ENCODE measurements at places on chromosomes 2 and 18.

GRCh38 chr2:24571828-24572442 is 80.9 kb downstream of the NCOA1 start:
- DNase-seq = no peak

DNA sequence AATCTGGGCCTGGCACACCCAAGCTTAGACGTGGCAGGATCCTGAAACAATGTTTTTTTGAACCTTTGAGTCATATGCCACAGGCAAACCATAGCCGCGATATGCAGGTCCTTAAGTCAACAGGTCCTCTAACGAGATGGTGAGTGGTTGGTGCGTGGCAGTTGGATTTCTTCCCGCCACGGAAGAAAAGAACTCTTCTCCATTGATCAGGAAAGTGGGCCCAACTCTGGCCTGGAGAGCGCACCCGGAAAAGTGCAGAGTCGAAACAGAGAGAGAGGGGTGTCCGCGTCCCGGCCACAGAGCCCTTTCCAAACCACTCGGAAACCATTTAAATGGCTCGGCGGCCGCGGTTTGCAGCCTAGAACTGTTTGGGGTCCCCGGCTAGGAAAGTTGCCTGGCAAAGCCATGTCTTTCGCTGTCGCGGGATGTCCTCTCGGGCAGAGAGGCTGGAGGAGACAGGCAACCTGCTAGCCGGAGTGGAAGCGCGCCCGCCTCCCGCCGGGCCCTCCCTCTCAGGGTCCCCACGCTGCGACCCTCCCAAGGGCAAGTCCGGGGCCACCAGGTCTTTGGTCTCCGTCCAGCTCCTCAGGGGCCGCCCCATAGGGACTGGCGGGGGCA is 777 bp downstream of the GALNT3 start:
- DNase-seq = no peak

GRCh38 chr2:213416832-213417231 is 132.6 kb downstream of the SPAG16 start:
- no peak for DNase-seq

- no peak for DNase-seq
Measured at GRCh38 chr2:58432491-58433170, 191.5 kb upstream of the FANCL start.

DNA sequence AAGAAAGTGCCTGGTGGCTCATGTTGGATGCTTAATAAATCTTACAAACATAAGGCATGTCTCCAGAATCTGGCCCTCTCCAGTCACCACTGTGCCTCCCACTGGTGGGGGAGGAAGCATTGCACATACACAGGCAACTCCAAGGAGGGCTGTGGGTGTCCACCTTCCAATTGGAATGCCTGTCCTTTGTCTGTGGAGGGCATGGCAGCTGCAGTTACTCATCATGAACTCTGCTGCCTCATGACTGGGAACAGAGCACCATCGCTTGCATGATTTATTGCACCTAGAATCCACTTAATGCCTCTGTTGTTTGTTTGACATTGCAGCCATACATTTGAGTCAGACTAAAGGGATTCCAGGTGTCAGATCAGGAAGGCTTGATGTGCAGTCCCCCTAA is 278.9 kb downstream of the PRKCE start:
- DNase-seq = no peak

DNA sequence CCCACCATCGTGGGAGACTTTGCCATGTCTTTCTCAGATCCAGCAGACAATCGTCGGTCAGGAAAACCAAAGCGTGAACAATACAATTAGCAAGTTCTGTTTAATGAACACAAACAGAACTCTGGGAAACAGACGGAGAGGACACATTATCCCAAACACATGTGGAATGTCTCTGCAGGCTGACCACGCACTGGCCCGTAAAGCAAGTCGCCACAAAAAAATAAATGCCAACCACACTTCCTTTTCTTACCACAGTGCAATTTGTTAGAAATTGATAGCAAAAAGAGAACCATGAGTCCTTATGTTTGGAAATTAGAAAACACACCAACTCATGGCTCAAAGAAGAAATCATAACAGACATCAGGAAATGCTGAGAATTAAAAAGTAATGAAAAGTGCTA is 210.9 kb downstream of the TWIST2 start:
- DNase-seq = no peak

- no peak for DNase-seq
Measured at GRCh38 chr2:82139979-82140611, 1835.5 kb upstream of the LRRTM1 start.

- DNase-seq = no peak
Measured at GRCh38 chr2:3406501-3406900, 27.0 kb downstream of the TRAPPC12 start.

- no peak for DNase-seq
Measured at GRCh38 chr2:66839551-66840320, 404.8 kb downstream of the MEIS1 start.

DNA sequence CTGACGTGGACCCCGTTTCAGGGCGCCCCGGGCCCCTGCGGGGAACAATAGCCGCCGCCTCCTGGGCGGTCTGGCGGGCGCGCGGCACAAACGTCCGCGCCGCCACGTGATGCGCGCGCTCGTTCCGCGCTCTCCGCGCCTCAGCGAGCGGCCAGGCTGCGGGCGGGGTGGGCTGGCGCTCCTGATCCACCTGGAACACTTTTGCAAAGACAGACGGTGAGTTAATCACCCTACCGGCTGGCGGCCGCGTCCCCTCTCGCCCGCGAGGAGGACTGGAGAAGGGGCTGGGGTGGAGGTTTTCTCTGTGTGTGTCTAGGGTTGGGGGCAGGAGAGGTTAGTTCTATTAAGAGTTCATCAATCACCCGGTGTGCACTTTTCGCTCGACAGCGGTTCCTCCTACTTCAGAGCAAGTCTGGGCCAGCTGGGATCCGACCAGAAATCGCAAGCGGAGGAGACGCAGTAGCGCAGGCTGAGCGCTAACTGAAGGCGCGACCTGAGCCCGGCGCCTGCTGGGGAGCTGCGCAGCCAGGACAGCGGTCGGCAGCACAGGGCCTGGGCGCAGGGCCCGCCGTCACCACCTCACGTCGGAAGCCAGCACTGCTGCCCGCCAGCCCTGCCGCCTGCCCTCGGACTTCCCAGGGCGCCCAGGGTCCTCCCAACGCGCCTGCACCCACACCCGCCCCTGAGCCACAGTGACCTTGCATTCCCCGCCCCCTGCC is 10.3 kb upstream of the HOXD1 start:
- DNase-seq = no peak

- DNase-seq = no peak
Measured at GRCh38 chr2:72833084-72833714, 7.4 kb upstream of the EXOC6B start.

DNA sequence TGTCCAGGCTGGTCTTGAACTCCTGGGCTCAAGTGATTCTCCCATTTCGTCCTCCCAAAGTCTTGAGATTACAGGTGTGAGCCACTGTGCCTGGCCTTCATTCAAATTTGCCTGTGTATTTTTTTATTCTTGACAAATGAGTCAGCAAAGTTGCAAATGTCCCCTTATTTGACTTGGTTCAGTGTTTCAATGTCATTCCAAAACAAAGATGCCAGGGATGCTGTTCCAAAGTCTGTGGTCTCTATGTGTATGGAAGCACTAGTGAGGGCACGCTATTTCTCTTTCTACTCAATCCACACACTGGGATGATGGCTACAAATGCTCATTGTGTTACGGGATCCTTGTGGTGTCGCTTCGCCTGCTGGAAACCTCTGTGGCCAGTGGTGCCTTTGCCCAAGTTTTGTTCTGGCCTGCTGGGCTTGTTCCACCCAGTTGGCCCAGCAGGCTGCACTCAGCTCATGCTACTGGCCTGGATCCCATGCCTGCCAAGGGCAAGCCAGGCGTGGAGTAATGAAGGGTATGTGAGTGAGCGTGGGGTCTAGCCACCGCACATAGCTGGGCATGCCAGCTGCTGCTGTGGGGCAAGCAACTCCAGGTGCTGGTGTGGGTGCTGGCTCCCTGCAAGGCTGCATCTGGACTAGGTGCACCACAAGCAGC is 35.6 kb downstream of the FBXO48 start:
- no peak for DNase-seq

- no peak for DNase-seq
Measured at GRCh38 chr2:156956161-156956560, 301.3 kb upstream of the GALNT5 start.
